Mesothelial cell of epicardium (in vitro differentiated cells): ENCODE measurements at places on chromosomes 2 and 18. TPM values are rescaled to one million over a fixed set of nuclear protein-coding genes. Genes with fewer than 3 reads are reported as not detected.

DNA sequence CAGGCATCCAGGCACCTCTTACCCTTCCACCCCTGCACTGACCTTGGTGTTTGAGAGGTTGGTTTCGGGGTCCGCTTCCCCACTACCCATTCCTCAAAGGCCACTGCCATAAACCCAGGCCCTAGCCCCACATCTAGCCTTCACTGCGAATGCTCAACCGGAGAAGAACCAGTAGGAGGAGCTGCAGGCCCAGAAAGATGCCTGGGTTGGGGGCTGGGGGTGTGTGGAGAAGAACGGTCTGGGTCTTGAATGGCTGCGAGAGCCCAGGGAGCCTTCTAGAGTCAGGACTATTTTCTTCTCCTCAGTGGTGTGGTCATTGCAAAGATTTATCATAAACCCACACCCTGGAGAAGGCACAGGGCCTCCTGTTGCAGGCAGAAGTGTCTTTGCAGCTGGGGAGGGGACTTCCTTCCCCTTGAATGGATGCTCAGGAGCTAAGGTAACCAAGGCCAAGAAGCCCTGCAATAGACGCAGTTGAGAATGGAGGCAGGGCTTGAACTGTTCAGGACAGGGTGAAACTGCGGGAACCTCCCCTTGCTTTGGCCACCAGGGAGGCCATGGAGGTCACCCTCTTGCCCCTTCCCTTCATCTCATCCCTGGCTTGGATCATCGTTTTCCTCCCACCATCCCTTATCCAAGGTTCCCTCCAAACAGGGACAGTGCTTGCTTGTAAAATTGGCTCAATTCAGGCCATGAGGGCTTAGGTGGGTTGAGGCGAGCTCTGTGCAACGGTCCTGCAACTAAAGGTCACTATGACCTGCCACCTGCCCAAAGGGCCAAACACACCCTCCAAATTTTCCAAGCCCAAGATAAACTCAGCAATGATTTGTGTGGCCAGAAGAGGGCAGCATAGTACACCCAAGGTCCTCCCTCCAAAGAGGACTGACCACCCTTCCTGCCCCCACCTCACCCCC lies 20.9 kb downstream of the THNSL2 start:
- no peaks in the 10 kb centered on the region for H3K36me3 ChIP-seq
- DNase-seq = peak; percentile 57

- no peak overlapping the region for H3K4me3 ChIP-seq
- H3K36me3 ChIP-seq = peaks cover 7% of the 10 kb centered on the region
- no peaks in the 10 kb centered on the region for H3K4me1 ChIP-seq
- H3K27me3 ChIP-seq = peaks cover 4% of the 10 kb centered on the region
These were observed 19.5 kb upstream of the TSPYL6 start for GRCh38 chr2:54275541-54275940.

Gene FBXO41
- total RNA-seq = 7.6 to 8.1 TPM (median 7.8 TPM) in 3 replicates

GRCh38 chr2:189217541-189217940 lies 38.0 kb upstream of the COL5A2 start:
- H3K4me3 ChIP-seq = no peak overlapping the region
- DNase-seq = no peak
- H3K36me3 ChIP-seq = no peaks in the 10 kb centered on the region
- H3K4me1 ChIP-seq = peaks cover 18% of the 10 kb centered on the region

Gene REG1B
- total RNA-seq = not detected in 3 replicates

Gene IDH1
- total RNA-seq = 82.9 to 89.3 TPM (median 87.7 TPM) in 3 replicates

Gene ASB18
- total RNA-seq = not detected in 3 replicates

- H3K4me3 ChIP-seq = no peak overlapping the region
- no peak for DNase-seq
- no peaks in the 10 kb centered on the region for H3K27me3 ChIP-seq
- peaks cover 10% of the 10 kb centered on the region for H3K36me3 ChIP-seq
- H3K27ac ChIP-seq = no peak overlapping the region
These were observed 98.1 kb upstream of the CERS6 start for GRCh38 chr2:168357797-168358472.

Gene SERPINB10
- total RNA-seq = not detected in 3 replicates
